Iris pigment epithelial cell (primary cell): ENCODE measurements at places on chromosomes 2 and 18.

GRCh38 chr2:97951155-97951680 is 44.5 kb downstream of the TMEM131 start:
- peak; percentile 20 for DNase-seq

DNA sequence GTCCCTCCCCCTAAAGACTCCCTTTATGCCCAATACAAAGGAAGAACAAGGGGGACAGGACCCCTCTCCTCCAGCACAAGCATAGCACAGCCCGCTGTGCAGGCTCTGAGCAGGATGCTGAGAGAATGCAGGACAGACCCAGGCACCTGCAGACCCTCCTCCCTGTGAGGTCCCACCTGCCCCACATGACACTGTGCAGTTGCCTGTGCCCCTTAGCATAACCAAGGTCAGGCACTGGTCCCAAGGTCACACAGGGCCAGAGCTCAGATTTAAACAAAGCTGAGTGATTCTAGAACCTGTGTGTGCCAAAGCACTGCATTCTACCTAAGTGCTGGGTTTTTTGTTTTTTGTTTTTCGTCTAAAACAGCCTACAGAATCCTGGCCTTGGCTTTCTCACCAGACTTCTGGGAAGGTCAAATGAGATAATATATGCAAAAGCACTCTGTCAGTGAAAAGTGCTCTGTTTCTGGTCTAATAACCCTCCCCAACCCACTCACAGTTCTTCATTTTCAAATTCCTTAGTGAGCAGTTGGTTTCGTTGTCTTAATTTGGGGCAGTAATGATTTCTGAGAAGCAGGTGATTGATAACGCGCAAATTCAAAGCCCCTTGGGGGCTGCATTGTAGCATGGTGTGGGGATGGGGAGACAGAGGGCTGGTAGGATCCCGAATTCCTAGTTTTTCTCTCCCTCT is 125.7 kb downstream of the KCTD1 start:
- no peak for DNase-seq

- DNase-seq = no peak
Measured at GRCh38 chr2:55269645-55269990, 587 bp upstream of the MTIF2 start.

DNA sequence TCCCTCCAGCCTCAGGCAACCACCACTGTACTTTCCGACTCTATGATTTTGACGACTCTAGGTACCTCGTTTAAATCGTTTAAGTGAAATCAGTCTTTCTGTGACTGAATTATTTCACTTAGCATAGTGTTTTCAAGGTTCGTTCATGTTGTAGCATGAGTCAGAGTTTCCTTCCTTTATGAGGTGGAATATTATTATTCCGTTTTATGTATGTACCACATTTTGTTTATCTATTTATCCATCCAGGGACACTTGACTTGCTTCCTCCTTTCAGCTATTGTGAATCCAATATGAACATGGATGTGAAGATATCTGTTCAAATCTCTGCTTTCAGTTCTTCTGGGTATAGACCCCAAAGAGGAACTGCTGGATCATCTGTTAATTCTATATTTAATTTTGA is 19.1 kb downstream of the IL1R2 start:
- no peak for DNase-seq
